IMR-90 (cell line): ENCODE measurements at places on chromosomes 5 and 9. TPM values are rescaled to one million over a fixed set of nuclear protein-coding genes. Genes with fewer than 3 reads are reported as not detected.

GRCh38 chr5:134113902-134114875 is at the start of gene TCF7:
Gene TCF7 (plus strand): TSS chr5:134114681. CDS start chr5:134114907, 226 bp downstream.
- peak; percentile 71 for DNase-seq

GRCh38 chr9:17291766-17292165 is 156.9 kb downstream of the CNTLN start:
- peak; percentile 63 for DNase-seq

UNC5A gene
- not detected in 2 replicates for total RNA-seq

- no peak for DNase-seq
These were observed 177.3 kb downstream of the RAB3C start for GRCh38 chr5:58760222-58760621.

- DNase-seq: no peak
These were observed 245.5 kb downstream of the ARRDC3 start for GRCh38 chr5:91137647-91138046.

DNA sequence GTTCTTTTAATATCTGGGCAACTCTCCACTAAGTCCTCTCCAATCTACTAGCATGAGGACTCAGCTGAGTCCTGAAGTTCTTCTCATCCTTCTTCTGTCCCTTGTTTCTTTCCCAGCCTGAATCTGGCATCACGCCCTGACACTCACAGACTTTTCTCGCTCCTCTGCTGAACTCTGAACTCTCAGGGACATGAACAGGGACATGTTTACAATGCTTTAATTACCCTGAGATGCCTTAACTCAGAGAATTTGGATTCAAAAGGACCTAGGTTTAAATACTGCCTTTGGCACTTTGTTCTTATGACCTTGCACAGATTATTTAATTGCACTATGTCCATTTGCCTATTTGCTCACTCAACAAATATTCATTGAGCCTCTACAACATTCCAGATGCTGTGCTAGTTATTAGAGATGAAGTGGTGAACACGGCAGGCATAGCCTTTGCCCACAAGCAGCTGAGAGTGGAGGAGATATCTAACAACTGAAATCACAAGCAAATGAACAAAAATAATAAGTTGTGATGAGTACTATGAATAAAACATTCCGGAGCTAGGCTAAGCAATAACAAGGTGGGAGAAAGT is 106.0 kb downstream of the ADRB2 start:
- DNase-seq: no peak

PCDHGC4 gene
- total RNA-seq: 1.1 and 1.6 TPM in 2 replicates

DNA sequence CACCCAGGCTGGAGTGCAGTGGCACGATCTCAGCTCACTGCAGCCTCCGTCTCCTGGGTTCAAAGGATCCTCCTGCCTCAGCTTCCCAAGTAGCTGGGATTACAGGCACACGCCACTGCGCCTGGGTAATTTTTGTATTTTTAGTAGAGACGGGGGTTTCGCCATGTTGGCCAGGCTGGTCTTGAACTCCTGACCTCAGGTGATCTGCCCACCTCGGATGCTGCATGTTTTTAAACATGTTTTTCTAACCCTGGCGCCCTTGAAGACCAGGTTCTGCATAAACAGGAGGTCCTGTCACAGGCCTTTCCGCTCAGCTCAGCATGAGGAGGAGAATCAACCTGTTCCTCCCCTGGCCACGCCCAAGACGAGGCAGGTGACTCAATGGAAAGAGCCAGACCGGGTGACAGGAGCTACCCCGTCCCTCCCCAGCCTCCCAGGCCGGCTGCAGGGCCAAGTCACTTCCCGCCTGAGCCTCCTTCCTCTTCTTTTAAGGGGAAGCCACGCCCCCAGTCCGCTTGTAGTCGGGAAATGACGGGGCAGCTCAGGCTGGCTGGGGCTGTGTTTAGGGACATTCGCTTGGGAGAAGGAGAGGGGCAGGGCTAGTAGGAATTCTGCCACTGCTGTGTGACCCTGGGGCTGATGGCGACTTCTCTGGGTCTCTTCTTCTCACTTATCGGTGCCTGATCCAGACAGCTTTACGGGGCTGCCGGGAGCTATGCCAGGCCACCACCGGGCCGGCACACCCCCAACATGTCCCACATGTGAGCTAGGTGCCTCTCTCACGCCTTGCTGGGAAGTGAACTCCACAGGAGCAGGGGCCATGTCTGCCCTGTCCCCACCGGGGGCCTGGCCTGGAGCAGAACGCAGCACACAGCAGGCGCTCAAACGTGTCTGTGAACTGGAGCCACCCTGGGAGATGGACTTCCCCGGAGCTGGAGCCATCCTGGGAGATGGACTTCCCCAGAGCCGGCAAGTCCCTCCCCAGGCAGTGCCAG is 6.1 kb downstream of the NOTCH1 start:
- DNase-seq: no peak

PALM2AKAP2 gene
- total RNA-seq: 14.2 and 20.6 TPM in 2 replicates

GRCh38 chr5:84059672-84060071 is 325.0 kb downstream of the EDIL3 start:
- no peak for DNase-seq

DNA sequence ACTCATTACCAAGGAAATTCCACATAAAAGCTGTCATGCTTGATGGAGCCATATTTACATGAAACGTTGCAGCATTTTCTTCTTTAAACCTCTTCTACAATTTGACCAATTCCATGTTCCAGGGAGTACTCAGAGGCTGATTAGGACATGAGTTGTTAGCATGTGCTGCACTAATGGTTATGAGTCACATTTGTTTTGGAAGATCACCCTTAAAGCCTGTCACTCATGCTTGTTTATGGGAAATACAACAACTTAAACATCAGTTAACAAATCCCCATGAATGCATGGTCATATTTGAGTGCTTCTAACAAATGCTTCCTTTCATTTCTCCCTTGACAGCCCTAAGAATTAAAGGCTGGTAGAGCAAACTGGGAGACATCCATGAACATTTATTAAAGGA is 156.1 kb downstream of the GHR start:
- DNase-seq: no peak

DNA sequence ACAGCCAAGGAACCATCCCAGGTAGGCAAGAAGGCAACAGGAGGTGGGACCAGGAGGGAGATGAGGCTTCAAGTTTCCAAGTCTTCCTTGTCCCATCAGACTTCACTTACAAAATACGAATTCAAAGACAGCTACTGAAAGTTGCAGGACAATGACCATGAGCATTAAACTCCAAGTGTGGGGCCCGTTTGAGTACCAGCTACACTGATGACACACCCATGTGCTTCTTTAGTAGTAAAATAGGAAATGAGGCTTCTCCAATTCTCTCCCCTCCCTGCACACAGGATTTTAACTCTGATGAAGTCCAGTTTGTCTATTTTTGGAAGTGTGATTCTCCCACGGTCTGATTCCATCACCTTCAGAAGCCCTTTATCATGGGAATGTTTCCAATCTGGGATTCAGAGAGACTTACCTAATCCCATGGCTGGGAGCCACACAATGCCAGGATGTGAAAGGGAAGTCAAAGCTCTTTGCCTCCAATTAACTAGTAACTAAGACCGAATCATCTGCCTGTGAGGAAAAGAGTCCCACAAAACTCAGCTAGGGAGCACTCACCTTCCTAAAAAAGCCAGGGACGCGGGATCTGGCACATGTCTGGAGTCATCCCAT is 222.8 kb upstream of the MSX2 start:
- DNase-seq: peak; percentile 57

GPR21 gene
- 0.28 and 0.90 TPM in 2 replicates for total RNA-seq

DNA sequence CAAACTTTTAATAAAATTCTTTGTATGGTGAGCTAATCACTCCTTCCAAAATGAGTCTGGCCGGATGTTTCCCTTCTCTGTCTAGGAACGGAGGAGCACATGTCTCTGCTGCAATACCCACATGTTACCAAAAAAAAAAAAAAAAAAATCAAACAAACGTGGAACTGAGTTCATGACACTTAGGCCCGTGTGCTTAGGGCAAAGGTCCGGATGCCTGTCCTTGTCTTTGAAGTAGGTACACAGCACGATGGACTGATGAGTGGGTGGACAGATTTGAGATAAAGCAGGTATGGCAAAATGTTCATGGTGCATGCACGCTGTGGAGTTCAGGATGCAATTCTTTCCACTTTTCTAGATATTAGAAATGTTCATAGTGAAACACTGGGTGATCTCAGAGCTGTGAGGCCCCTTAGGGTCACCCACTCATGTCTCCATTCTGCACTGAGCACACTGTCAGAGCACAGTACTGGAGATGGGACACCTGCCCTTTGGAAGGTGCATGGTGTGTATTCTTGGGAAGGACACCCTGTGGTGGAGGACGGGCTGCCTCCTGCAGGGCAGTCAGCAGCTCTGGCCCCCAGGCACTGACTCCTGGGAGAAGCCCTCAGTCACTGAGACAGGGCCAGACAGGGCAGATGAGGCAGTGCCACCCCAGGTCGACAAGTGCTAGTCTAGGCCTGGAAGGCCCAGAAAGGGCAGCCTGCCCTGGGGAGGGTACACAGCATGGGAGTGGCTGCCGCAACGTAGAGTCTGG is 43.6 kb downstream of the GADD45G start:
- no peak for DNase-seq
